Suppressor macrophage treated with lipopolysaccharide for 1 hour (primary cell): ENCODE measurements at places on chromosomes 13 and 19.

GRCh38 chr19:47573071-47574026 is at the start of gene ZNF541:
Gene ZNF541, minus strand, starts transcription at chr19:47573148. Its CDS starts 17,292 bp downstream, at chr19:47555856.
- DNase-seq: peak; percentile 60

DNA sequence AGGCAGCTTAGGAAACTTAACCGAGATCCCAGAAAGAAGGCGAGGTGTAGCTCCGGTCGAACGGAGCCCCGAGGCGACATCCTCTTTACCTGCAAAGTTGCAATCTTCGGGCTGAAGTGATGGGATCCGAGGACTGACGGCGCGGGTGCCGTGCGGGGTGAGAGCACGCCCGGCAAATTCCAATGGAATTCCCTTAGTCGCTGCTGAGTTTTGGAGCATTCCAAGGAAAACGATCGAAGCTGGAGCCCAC is 141 bp downstream of the TRPC4 start:
- no peak for DNase-seq

GRCh38 chr13:113625965-113626721 is 31.9 kb downstream of the ATP4B start:
- DNase-seq: no peak

DNA sequence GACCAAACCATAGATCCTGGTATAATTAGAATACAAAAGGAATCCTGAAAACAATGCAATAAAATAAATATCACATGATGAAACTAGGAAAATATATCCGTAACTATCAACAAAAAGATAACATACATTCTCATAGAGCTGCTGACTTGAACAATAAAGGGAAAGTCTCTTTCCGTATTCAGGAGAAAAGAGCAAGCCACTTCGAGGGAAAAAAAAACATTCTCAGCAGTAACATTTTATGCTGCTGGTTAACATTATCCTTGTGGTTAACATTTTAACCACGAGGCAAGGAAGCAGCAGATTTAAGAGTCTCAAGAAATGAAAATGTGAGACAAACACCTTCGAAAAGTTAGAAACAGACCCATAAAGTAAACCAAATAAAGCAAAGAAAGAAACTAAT is 25.8 kb downstream of the NALCN start:
- DNase-seq: no peak

DNA sequence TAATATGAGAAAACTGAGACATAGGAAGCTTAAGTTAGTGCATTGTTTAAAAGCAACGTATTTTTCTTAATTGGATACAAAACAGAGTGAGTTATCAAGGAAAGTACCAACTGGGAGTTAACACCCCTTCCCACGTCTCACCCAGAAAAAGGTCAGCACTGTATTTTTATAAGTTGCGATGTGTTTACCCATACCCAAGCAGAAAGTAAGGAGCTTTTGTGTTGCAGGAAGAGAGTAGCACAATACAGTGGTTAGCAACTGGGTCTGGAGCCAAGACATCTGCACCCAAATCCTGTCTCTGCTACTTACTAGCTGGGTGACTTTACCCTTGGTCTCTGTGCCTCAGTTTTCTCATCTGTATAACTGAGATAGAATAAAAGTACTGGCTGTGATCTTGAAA is 34.3 kb downstream of the FAM216B start:
- DNase-seq: no peak

GRCh38 chr19:11798391-11799330 is at the start of gene ZNF491:
Gene ZNF491, plus strand, starts transcription at chr19:11798523. Its CDS starts 7,431 bp downstream, at chr19:11805954.
- DNase-seq: peak; percentile 90

DNA sequence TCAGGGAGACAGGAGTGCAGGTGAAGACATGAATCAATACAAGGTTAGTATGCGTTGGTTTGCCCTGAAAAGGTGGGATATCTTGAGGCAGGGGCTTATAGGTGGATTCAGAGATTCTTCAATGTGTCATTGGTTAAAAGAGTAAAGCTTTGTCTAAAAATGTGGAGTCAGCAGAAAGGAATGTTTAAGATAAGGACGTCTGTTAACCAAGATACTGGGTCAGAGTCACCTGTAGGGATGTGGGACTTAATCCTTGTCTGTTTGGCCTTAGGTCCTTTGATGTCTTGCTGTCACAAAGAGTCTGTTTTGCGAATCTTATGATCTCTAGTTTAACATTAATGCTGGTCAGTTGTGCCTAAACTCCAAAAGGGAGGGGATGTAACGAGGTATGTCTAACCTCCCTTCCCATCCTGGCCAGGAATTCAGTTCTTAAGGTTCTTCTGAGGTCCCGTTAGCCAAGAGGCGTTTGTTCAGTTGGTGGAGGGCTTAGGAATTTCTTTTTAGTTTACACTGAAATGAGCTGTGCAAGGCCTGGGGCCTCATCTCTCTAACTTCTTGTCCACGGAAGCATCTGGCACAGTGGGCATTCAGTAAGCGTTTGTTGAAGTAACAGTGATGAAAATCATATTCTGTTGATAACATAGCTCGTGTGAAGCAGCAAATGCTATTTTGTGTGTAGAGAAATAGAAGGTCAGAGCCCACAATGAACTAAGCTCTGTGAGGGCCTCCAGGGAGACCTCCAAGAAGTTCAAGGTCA is 96.2 kb upstream of the RNF113B start:
- DNase-seq: no peak

GRCh38 chr13:79519255-79519654 is 38.3 kb downstream of the NDFIP2 start:
- DNase-seq: no peak

- peak; percentile 76 for DNase-seq
Observed at GRCh38 chr13:28529836-28530235, 34.9 kb upstream of the FLT1 start.

DNA sequence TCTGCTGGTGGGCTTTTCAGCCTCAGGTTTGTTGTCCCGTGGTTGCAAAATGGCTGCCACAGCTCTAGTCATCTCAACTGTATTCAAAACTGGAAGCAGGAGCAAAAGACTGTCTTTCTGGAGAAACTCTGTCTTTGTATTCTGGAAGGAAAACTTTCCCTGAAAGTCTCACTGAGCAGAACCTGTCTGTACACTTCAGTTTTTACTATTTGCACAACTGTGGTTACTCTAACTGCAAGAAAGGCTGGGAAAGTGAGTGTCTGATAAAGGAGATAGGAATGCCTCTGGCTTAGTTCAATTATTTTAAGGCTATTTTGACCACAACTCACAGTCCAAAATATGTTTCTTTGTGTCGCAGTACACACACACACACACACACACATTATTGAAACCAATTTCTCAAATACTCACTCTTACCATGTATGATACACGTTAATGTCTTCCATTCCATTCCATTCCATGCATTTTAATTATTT is 49.7 kb upstream of the EHD2 start:
- DNase-seq: no peak

DNA sequence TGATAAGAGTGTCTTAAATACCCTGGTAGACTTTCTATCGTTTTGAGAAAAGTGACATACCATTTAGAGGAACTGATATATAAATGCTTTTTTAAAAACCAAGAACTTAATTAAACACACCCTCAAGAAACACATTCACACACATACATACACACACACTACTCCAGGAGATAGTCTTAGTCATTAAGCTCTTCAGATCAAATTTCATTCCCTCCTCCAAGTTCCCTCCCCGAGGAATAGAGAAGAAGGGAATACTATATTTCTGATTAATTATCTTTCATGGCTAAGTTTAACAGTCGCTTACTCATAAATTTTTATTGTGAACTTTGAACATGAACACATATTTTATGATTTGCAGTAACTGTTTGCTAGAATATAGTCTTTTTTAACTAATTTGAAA is 1109.5 kb downstream of the SLITRK1 start:
- DNase-seq: no peak

DNA sequence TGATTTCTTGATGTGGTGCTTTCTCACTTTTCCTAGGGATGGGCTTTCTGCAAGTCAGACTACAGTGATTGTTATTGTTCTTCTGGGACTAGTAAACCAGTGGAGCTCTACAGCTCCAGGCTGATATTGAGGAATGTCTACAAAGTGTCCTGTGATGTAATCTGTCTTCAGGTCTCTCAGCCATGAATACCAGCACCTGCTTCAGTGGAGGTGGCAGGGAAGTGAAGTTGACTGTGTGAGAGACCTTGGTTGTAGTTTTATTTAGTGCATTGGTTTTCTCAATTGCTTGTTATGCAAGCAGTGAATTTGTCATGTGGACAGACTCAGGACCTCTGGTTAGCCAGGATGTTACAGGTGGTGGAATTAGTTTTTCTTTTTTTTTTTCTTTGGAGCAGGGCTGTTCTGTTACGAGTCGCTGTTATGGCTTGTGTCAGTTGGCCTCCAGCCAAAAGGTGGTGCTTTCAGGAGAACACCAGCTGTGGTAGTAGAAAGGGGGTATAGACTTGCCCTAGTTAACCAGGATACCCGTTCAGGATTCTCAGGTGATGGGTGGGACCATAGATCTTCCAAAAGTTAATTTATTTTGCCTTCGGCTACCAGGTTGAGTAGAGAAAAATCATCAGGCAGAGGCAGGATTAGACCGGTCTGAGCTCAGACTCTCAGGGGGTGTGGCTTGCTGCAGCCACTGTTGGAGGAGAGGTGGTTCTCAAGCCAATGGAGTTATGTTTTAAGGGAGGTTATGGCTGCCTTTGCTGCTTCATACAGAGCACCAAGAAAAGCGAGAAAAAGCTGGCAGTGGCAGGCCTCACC is 11.9 kb upstream of the ZNF675 start:
- DNase-seq: no peak

DNA sequence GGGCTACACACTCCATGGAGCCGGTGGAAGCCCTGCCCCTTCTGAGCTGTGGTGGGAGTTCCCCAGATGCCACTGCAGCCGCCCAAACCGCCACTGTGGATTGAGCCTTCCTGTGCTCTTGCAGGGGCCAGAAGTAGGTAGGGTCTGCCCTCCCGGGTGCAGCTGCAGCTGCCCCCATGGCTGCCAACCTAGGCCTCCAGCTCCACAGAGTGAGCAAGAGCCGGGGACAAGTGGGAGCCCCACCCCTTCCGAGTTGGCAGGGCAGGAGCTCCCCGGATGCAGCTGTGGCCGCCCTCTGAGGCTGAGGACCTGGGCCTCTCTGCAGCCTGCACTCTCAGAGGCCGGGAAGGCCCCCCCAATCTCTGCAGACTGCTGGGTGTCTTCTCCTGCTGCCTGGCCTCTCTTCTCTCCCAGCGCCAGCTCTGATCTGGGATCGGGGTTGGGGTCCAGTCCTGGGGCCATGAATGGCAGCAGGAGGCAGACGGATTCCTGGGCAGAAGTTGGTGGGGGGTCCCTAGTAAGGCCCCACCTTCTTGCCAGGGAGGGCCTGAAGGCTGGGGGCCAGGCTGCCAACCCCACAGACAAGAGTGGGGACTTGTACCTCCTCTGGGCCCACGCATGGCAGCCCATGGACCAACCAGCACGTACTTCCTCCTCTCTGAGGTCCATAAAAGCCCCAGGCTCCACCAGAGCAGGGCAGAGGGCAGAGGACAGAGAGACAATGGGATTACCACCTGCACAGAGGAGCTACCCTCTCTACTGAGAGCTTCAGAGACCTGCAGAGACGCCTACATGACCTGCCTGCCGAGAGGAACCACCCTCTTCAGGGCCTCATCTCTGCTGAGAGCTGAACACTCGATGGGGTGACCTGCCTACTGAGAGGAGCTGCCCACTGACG is 28.9 kb downstream of the AP2S1 start:
- peak; percentile 73 for DNase-seq

- DNase-seq: peak; percentile 38
Observed at GRCh38 chr13:113864273-113864890, 506 bp upstream of the GAS6 start.

DNA sequence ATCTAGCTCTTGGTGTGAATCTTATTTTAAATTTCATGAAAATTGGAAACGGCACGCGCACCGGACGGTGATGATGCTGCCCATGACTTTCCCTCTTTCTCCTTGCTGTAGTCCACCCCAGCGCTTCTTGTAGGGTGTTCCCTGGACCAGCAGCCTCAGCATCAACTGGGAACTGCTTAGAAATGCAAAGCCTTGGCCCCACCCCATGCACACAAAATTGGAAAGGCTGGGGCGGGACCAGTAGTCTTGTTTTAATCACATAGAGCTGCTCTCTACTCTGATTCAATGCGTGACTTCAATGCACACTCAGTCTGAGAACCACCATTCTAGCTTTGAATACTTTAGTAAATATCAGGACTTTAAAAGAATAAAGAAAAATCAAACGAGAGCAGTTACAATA is 427.1 kb downstream of the EFNB2 start:
- DNase-seq: no peak

DNA sequence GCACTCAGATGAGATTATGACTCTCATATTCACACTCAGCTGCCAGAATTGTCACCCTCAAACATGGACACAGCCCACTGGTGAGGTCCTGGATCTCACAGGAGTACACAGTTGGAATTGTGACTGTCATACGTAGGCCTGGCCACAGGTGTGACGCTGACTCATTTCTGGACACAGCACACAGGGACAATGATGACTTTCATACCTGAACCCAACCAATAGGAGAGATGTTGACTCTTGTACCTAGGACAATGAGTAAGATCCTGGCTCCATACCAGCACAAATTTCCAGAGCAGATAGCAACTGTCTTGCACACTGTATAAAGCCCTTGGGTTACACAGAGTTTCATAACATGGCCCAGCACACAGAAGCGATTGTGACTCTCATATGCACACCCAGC is 46.4 kb downstream of the ZNF85 start:
- no peak for DNase-seq

DNA sequence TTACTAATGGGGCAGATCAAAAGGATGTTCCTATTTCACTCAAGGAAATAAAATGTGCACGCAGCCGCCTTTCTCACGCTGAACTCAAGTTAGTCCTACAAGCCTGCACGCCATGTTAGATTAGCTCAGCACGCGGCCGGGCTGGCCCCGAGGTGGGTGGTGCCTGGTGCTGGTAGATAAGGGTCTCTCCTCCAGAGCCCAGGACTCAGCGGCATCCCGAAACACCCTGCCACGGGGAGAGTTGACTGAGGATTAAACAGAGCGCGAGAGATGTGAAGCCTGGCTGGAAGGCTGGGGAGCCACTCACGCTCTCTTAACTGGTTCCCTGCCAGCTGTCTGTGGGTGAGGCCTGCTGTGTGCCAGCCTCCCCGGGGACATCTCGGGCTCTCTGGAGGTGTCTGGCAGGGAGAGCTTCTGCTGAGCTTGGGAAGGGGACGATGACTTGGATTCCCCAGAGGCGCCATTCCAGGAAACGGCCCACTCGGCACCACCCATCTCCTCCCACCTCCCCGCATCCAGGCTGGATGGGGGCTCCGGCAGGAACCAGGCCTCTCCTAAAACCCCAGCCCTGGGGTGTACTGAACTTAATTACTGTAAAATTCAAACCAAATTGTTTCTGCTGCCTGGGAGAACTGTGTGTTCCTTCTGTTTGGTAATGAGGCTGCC is 122.2 kb downstream of the KDM4B start:
- no peak for DNase-seq

- DNase-seq: no peak
Observed at GRCh38 chr13:46908501-46908900, 11.6 kb upstream of the HTR2A start.

GRCh38 chr13:75353781-75354193 is 128.2 kb downstream of the TBC1D4 start:
- no peak for DNase-seq
